Right kidney (tissue), 9 donors: ENCODE measurements at places on chromosomes 3 and 15.

DNA sequence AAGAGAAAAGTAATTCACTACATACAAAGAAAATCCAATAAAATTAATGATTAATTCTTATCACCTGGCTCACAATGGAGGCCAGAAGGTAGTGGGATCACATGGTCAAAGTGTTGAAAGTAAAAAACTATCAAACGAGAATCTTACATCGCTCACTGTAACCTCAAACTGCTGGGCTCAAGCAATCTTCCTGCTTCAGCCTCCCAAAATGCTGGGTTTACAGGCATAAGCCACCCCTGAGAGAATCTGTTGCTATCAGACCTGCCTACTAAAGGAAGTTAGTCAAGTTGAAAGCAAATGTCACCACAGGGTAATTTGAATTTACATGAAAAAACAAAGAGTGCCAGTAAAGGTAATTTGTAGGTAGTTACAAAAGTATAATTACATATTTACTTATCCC is 103.3 kb downstream of the PCCB start:
- no peak for DNase-seq

GRCh38 chr3:60114191-60114590 is 1064.4 kb upstream of the CFAP20DC start:
- no peak for DNase-seq

- peak; percentile 61 for DNase-seq
Observed at GRCh38 chr15:95292785-95293450, 1037.6 kb upstream of the NR2F2 start.

- DNase-seq = no peak
Observed at GRCh38 chr15:33344530-33344929, 33.8 kb downstream of the RYR3 start.

GRCh38 chr3:181403876-181404660 is 307.7 kb upstream of the SOX2 start:
- no peak for DNase-seq

DNA sequence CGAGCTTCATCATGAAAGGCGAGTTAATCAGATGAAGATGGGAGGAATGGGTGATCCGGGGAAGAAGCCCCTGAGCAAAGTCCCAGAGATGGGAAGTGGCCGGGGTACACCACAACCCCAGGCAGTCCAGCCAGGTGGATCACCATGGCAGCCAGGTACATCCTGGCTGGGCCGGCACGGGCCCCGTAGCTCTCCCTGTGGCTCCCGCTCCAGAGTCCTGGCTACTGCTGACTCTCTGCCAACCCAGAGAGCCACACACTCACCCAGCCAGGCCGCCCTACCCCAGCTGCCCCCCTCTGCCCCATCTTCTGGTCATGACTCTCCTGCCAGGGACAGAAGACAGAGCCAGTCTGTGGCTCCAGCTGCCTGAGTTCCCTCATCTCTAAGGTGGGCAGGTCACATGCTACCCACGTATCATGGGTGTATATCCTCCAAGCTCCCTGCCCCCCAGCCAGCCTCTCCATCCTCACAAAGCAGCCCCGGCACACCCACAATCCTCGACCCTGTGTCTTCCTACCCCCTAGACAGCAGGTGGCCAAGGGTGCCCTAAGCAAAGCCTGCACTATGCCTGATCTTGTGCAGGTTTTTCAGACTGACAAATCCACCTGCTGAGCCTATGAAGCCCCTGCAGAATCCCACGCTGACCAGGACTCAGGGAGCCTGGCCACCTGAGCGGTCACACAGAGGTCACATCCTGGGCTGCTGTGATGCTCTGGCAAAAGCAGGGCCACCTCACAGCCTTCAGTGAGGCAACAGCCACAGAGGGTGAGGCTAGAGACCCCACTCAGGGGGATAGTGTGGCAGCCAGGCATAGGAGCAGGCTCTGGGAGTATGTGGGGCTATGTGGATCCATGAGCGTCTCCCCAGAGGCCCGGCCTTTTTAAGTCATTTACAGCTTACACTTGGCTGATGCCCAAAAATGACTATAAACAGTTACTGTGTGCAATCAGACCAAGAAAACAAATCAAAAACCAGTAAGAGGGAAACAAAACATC is 13.2 kb downstream of the XXYLT1 start:
- no peak for DNase-seq

DNA sequence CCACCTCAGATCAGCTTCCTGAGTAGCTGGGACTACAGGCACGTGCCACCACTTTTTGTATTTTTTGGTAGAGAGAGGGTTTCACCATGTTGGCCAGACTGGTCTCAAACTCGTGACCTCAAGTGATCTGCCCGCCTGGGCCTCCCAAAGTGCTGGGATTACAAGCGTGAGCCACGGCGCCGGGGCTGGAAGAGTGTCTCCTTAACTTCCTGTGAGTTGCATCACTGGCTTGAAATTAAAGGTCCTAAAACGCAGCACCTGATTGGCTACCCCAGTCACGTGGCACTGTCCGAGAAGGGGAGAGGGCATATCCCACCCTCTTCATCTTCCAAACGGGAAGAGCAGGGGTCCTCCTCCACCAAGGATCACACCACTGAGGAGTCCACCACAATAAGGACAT is 5.5 kb upstream of the FAM174B start:
- DNase-seq = no peak

DNA sequence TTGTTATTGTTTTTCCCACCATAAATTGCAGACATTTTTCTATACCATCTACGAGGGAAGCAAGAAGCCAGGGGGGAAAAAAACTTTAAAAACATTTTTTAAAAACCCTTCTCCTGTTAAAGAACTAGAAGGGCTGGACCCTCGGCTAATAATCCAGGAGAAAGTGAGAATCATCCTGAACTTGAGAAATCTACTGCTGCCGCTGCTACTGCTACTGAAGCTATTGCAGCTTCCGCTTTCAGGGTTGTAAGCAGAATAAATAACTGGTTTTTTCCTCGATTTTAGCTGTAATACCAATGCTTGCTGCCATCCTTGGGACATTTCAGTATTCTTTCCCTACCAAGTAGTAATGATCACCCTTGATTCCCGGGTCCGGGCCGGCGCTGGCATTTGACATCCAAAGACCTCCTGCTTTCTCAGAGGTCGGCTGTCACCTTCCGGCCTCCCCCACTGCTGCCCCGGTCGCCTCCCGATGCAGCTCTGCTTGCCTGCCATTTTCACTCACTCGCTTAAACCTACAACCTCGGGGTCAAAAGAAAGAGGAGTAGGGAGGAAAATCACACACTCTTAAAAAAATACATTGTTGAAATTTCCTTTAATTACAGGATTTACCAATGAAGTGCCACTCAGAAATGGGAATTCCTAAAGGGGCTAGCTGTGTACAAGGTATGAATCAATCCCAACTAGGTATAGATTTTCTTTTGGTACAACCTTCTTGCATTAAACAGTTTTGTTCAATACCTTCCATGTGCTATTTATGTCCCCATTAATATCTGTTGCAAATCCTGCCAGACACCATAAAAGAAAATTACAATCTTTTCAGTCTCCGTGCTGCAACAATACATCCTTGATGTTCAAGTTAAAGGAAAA is 674 bp upstream of the MECOM start:
- DNase-seq = peak; percentile 69

DNA sequence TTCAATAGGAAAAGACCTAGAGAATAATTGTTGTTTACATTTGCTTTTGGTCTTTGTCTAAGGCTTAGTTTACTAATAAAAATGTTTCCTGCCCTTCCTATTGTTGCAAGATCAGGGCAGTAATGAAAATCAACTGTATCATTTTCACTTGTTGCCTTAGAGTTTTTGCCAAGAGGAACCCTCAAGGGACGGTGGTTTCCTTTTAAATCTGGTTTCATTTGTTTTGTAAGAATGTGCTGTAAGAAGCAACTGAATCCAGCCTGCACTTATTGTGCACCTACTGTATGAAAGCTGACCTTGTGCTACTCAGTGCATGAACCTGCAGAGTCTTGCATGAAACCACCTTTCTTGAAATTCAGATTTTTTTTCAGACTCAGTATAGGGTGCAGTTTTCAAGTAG is 5.3 kb downstream of the IGF1R start:
- DNase-seq = no peak

GRCh38 chr3:48514431-48515227 is 10.7 kb upstream of the SHISA5 start:
- DNase-seq = no peak

GRCh38 chr3:119279584-119280243 is 14.5 kb upstream of the ARHGAP31 start:
- DNase-seq = no peak

DNA sequence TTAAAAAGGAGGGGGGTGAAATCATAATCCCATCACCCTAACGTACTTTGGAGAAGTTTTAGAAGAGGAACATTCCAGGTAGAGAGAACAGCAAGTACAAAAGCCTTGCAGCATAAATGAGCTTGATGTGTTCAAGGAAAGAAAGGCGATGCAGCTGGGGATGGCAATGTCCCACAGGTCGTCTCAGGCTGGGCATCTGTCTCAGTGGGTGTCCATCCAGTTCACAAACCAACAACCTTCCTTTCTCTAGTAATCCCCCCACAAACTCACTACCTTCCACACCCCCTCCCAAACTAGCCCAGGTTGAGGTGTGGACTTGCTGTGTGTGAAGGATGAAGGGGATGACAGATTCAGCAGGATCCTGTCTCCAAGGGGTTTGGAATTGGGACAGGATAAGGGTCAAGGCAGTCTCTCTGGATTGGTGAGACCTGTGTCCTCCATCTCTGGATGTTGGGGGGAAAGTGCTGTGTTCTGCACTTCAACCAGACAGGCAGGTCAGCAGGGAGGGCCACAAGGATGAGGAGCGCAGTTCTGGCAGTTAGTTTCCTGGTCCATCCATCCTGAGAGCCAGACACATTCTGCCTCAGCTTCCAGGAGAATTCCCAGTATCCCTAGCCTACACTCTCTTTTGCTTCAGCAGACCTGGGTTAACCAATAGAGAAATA is 1.7 kb upstream of the ESYT3 start:
- no peak for DNase-seq

DNA sequence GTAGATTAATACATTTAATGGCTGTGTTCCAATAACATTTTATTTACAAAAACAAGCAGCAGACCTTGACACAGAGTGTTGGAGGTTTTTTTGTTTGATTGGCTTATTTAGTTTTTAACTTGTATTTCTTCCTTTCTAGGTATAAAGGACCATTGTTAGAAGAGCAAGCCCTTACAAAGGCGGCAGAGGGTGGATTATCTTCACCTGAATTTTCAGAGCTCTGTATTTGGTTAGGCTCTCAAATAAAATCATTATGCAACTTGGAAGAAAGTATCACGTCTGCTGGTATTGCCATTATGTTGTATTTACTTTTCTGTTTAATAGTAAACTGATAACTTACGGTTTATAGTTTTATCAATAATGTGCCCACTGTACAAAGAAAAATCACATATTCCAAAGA is 10.0 kb downstream of the FAM98B start:
- DNase-seq = no peak

DNA sequence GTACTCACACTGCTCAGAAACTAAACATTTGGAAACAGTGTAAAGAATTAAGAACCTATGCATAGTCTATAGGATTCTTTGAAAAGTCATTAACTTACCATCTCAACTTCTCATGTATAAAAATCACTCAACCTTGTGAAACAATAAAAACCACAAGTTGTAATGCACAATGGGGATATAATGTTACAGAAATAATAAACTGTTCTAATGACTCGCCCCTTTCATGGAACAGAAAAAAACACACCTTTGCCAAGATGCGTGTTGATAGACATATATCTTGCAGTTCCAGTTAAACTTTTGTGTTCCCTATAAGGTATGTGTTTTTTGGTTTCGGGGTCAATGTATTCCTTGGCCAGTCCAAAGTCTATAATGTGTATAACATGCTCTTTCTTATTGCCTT is 50.8 kb upstream of the PPIB start:
- DNase-seq = no peak

DNA sequence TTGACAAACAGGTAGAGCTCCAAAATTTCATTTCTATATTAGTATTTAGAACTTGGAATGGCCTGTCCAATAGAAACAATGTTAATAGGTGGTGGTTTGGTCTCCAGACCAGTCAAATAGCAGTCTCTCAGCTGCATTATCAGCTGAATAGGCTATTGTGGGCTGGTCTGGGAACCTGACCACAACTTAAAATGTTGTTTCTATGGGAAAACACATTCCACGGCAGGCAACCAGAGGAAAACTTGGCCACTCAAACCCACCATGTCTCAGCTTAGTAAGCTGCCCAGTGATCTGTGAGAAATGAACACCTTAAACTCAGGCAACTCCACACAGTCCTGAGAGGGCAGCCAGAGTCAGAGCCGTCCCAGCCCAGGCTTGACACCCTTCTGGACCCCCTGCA is 20.4 kb downstream of the FBN1 start:
- no peak for DNase-seq

DNA sequence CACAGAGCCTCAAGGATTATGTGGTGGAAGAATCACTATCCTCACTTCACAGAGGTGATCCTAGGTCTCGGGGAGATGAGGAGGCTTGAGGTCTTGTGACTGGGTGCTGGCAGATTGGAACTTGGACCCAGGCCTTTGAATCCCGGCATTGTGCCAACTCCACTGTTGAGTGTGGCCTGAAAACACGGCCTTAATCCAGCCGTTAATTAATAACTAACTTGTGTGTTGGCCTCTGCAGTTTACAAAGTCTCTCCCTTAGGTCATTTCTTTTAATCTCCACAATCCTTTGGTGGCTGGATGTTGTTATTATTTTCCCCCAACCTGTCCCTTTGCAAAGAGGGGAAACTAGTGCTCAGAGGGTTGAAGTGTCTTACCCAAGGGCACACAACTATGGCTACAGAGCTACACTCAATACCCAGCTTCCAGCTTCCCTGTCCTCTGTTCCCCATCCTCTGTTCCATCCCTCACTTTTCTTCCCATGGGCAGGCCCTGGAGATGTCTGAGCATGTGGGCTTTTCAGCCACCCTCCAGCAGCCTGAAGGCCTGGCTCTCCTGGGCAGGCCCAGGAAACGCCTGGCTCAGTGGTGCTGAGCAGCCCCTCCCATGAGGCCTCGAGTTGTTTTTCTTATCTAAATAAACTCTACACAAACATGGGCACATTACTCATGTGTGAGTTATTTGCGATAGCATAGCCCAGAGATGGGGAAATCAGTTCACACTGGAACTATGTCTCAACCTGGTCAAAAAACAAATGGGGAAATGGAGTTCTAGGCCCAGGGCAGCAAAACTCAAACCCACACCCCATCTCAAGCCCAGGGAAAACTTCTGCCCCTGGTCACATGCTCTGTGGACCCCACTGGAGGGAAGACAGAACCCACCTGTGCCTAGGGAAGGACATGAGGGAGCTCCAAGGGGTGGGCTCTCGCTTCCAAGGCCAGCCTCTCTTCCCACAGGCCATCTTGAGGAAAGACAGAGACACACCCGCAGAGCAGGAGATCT is 16.8 kb upstream of the SMAD3 start:
- peak; percentile 39 for DNase-seq

- DNase-seq = no peak
Observed at GRCh38 chr15:79849789-79850188, 47.0 kb downstream of the MTHFS start.

DNA sequence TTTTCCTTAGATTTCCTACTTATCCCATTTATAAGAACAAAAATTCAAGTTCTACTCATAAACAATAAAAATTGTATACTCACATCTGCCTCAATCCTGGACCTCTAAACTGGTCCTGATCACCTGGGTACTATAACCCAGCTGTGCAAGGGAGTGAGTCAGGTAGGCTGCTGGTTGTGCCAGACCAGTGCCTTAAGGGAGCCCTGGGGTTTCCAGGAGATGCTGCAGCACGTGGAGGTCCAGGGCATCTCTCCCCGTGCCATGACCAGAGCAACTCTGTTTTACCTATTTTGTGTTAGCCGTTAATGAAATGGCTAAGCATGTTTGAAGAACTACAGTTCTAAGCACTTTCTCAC is 140.2 kb upstream of the TRIM42 start:
- DNase-seq = no peak

- DNase-seq = no peak
Observed at GRCh38 chr3:123039178-123039577, 11.6 kb upstream of the SEMA5B start.
